ENCODE measurements at places on chromosomes 7 and 10.

GRCh38 chr10:43177595-43177994, 39.4 kb downstream of the CSGALNACT2 start:
- DNase-seq: no peak

DNA sequence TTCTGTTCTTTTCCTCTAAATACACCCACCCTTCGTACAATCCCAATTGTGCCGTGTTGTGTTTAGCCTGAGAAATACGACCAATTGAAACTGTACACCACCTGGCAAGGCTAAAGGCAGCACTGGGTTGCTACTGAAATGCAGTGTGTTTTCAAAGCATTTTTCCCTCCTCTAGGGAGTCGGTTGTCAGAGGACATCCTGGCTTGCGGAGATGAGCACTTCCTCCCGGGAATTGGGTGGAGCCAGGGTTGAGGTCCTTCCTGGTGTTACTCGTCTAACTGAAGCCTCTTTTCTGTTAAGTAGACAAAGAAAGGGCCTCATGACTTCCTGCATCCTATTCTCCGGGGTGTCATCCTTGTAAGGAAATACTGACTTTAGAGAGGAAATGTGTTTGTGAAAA, 133.5 kb downstream of the MTPAP start:
- no peak for DNase-seq

- no peak for DNase-seq
Measured at GRCh38 chr7:75953931-75954330, 39.0 kb downstream of the POR start.

DNA sequence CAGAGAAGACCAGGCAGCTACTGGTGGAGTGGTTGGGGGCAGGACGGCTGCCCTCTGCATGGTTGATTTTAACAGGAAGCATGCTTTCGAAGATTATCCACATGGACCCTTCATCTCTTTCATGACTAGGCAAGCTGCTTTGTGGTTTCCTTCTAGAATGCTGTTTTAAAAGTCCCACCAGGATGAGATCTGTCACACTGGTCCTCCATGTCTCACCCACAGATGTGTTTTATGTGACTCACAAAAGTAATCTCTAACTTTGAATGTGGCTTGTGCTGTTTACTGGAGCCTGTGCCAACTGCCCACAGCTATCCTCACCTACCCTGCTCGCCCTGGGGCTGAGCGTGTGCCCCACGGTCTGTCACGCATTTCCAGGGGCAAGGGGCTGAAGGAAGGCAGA, 188.8 kb downstream of the GFRA1 start:
- no peak for DNase-seq

GRCh38 chr10:68364101-68364886, 31.6 kb upstream of the PBLD start:
- DNase-seq: no peak

DNA sequence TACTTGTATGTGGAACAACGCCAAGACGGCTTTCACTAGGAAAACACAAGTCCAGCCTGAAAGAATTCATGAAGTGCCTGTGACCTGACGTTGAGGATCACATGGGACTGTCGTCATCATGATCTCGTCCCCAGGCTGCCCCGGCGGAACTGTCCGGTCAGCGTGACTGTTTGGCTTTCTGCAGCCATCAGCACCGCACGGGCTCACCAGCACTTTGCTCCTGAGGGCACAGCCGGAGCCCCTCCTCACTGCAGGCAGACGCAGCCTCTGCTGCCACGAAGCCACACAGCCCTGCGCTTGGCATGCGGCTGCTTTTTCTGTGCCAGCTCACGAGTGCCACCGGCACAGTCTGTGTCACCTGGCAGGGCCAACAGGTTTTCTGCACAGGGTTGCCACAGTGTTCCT, 9.4 kb upstream of the GET4 start:
- no peak for DNase-seq

DNA sequence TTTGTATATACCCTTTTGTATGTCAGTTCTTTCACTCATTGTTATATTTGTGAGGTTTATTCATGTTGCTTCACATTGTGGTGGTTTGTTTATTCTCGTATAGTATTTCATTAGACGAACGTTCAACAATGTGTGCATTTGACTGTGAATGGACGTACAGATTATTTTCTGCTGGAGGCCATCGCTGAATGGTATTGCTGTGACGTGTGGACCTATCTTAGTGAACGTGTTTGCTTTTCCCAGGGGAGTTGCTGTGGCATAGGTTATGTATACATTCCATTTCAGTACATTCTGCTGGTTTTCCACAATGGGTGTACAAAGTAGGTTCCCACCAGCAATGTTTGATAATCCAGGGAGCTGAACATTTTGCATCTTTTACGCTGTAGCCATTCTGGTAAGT, 31.1 kb upstream of the PLEKHS1 start:
- DNase-seq: no peak

DNA sequence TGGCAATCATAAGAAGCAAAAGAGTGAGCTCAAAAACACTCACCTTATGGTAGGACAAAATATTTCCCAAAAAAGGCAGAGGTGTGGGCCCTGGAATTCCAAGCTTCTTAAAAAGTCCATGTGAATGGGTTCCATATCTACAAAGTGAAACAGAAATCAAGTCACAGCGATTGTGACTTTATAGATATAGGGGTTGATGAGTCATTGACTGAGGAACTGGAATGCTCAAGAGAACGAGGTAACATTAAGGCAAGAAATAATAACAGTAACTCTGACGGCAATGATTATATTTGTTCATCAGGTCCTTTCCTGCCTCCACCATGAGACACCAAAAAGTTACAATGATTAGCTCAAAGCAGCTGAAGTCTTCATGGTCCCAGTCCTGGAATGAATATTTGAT, 4.0 kb downstream of the CYP3A4 start:
- no peak for DNase-seq

- no peak for DNase-seq
Measured at GRCh38 chr10:12180221-12180974, 15.3 kb downstream of the NUDT5 start.

DNA sequence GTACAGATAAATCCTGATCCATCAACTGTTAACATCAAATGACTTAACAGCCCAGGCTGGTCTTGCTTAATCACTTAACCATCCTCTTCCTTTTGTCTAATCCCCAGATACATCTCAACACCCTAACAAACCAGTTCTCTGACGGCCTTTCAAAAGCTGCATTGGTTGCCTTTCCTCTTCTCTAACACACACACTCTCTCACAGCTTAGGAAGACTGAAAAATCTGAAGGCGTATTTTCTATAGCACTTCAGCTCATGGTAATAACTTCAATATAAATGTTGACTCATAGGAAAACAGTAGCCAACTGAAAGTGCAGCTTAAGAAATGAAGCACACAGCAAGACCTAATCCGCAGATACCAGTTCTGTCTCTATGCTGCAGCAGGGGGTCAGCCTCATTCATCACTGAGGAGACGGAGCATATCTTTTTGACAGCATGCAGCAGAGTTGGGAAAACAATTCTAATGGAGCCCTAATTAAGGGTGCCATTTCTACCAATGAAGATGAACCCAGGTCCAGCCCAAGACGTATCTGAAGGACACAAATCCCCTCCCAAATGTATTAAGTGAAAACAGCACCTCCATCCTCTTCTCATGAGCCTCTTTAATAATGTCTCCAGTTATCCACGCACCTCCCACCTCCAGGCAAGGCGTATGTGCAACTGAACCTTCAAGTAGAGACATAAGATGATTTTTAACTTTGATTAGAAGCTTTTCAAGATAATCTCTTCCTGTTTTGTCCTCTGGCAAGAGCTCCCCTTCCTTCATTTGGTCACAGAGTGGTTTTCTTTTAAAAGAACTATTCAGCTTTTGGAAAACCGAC, 211.7 kb upstream of the NFE2L3 start:
- DNase-seq: no peak

DNA sequence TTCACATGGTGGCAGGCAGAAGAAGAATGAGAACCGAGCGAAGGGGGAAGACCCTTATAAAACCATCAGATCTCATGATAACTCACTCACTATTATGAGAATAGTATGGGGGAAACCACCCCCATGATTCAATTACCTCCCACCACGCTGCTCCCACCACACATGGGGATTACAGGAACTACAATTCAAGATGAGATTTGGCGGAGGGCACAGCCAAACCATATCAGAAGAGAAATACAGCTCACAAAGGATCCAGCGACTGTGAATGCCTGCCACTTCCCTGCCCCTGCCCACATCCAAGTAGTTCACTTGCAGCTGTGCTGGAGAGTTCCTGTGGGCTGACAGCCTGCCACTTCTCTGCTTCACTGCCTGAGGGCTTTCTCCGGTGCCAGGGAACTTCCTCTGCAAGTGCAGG, 148.7 kb downstream of the C7orf25 start:
- no peak for DNase-seq

DNA sequence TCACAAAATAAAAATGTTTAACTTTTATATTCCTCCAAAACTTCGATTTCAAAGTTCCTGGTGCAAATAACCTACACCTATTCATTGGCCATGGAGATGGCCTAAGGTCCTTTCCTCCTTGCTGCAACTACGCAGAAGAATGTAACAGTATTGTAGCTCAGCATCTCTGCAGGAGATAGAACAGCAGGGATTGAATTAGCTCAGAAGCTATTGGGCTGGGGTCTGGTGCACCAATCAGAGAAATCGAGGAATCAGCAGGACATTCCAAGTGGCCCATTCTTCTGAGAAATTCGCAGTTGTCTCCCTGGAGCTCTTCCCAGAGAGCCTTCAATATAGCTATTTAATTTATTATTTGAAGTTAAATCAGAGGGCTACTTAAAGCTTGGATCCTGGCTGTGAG, 560.6 kb downstream of the GATA3 start:
- DNase-seq: no peak

DNA sequence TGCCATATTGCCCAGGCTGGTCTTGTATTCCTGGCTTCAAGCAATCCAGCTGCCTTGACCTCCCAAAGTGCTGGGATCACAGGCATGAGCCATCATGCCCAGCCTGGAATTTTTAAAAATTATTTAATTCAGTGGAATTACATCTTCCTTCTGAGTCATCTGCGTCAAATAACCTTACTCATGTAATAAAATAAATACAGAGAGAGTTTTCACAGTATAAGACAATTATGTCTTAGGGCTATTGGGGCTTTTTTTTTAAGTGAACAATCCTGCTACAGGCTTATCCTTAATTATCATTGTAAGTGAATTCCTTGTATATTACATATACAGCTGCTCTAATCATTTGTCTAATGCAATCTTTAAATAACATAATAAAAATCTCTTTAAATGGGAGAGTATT, 108.3 kb downstream of the MAPK8 start:
- DNase-seq: no peak

DNA sequence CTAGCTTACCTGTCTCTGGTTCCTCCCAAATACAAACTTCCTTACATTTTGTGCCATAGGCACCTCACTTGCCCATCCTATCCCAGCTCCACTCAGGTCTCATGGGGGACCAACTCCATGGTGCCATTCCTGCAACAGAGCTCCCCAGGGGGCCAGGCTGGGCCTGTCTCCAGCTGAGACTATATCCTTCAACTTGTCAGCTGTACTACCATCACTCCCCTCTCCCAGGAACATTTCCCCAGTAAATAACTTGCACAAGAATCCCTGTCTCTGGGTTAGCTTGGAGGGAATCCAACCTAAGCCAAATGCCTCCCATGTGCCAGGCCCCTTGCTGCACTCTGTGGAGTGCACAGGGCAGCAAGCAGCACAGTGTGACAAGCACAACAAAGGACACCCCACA, 33.2 kb downstream of the FRMPD2 start:
- no peak for DNase-seq

DNA sequence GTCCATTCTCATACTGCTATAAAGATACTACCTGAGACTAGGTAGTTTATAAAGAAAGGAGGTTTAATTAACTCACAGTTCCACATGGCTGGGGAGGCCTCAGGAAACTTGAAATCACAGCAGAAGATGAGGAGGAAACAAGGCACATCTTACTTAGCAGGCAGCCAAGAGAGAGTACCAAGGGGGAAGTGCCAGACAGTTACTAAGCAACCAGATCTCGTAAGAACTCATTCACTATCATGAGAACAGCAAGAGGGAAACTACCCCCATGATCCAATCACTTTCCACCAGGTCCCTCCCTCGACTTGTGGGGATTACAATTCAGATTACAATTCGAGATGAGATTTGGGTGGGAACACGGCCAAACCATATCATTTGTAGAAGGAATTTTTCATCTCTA, 36.3 kb downstream of the NHLRC2 start:
- DNase-seq: no peak

- no peak for DNase-seq
Measured at GRCh38 chr7:70738151-70738885, 393.6 kb upstream of the GALNT17 start.
